PC-3 (cell line): ENCODE measurements at places on chromosomes 11 and 22. TPM values are rescaled to one million over a fixed set of nuclear protein-coding genes. Genes with fewer than 3 reads are reported as not detected.

- no peaks in the 10 kb centered on the region for H3K27me3 ChIP-seq
- no peak overlapping the region for H3K27ac ChIP-seq
Observed at GRCh38 chr11:133679896-133680295, 147.6 kb upstream of the OPCML start.

The TENM4 gene
- 19.7 and 37.1 TPM in 2 replicates for total RNA-seq

- peaks cover 5% of the 10 kb centered on the region for H3K36me3 ChIP-seq
- no peak for DNase-seq
- peak overlapping the region; percentile 99 for H3K27ac ChIP-seq
- H3K4me1 ChIP-seq, result peaks cover 20% of the 10 kb centered on the region
Observed at GRCh38 chr22:37511395-37512104, 7.7 kb downstream of the CARD10 start.

DNA sequence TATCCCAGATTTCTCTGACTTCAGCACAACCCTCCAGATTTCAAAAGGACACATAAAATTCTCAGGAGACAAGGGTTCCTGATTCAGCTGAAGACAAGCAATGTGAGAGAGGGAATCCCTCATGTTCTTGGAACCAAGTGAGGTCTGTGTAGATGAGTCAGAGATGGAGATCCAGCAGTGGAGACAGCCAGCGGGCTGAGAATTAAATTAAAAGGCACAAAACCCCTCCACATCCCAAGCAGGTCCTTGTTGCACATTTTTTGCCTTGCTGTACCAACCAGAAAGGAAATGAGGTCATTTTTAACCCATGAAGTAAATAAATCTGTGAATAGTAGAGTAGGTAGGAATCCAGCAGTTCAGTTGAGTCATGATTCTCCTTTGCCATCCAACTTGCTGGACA lies 9.7 kb downstream of the MTNR1B start:
- no peaks in the 10 kb centered on the region; the same call in 1 of the 2 replicates for H3K27me3 ChIP-seq
- no peak for DNase-seq
- no peak overlapping the region for H3K27ac ChIP-seq
- H3K4me1 ChIP-seq, result no peaks in the 10 kb centered on the region

GRCh38 chr11:129698212-129698611 lies 117.4 kb upstream of the TMEM45B start:
- H3K27ac ChIP-seq, result no peak overlapping the region
- no peak overlapping the region for H3K4me3 ChIP-seq
- H3K36me3 ChIP-seq, result no peaks in the 10 kb centered on the region
- peaks cover 7% of the 10 kb centered on the region for H3K4me1 ChIP-seq
- no peaks in the 10 kb centered on the region for H3K27me3 ChIP-seq
- no peak for DNase-seq

- no peak overlapping the region for H3K27ac ChIP-seq
- H3K27me3 ChIP-seq, result no peaks in the 10 kb centered on the region
- no peaks in the 10 kb centered on the region for H3K36me3 ChIP-seq
- no peak overlapping the region for H3K4me3 ChIP-seq
- DNase-seq, result no peak
Observed at GRCh38 chr11:72998676-72999075, 143.4 kb downstream of the FCHSD2 start.

The OVOL1 gene
- 17.1 and 18.1 TPM in 2 replicates for total RNA-seq

The POU2AF1 gene
- total RNA-seq, result not detected in 2 replicates

DNA sequence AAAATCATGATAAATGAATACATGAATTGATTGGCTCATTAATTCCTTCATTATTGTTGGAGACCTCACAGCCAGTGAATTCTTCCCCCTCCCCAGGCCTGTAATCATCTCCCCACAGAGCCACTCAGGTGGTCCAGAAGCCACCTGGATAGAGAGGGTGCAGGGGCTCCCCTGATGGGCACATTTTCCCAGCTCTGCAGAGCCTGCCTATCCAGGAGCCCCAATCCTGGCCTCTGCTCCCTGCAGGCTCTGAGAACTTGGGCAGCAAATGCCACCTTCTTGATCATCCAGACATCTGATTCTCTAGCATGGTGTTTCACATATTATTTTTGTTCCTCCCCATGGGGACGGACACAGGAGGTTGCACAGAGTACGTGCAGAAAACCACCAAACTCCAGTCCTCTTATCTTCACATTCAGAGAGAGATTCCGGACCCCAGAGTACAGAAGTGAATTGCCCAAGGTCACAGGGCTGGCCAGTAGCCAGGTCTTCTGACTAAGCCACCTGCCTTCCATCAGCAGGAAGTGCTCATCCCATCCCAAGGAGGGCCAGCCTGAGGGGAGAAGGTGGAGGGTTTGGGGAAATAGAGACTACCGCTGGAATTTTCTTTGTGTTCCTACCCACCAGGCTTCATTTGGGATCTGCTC lies 348.0 kb downstream of the BUD13 start:
- no peaks in the 10 kb centered on the region for H3K36me3 ChIP-seq
- no peak overlapping the region for H3K27ac ChIP-seq
- no peak for DNase-seq
- H3K4me1 ChIP-seq, result 0 out of 2 replicates have a peak, but pooled peaks cover 2% of the 10 kb centered on the region
- H3K27me3 ChIP-seq, result peaks cover 16% of the 10 kb centered on the region

- H3K4me1 ChIP-seq, result peaks cover 69% of the 10 kb centered on the region
- H3K36me3 ChIP-seq, result no peaks in the 10 kb centered on the region
- peak; percentile 28 for DNase-seq
- peak overlapping the region; percentile 74 for H3K4me3 ChIP-seq
- peak overlapping the region; percentile 96 for H3K27ac ChIP-seq
Observed at GRCh38 chr22:46055181-46055875, 78.4 kb upstream of the WNT7B start.

- no peaks in the 10 kb centered on the region for H3K27me3 ChIP-seq
- H3K4me1 ChIP-seq, result no peaks in the 10 kb centered on the region
- H3K4me3 ChIP-seq, result no peak overlapping the region
- no peak for DNase-seq
- no peak overlapping the region for H3K27ac ChIP-seq
Observed at GRCh38 chr22:49749885-49750510, 77.7 kb downstream of the BRD1 start.

DNA sequence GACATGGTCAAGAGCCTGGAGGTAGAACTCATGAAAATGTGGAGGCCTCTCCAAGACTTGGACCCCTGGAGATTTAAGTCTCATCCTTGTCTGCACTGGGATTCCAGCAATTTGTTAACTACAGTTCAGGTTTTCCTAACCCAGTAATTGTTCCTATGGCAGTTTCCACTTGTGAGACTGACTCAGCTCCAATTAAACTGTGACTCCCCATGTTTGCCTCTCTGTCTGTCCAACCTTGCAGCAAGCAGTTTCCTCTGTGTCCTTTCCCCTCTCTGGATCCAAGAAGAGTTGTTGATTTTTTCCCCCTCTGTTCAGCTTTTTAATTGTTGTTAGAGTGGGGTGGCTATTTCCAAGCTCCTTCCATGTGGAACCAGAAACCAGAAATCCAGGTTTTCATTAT lies 16.2 kb upstream of the ARHGAP20 start:
- no peaks in the 10 kb centered on the region for H3K36me3 ChIP-seq
- H3K27ac ChIP-seq, result no peak overlapping the region
- no peak overlapping the region for H3K4me3 ChIP-seq

GRCh38 chr22:46086577-46087335 lies 63.6 kb upstream of the PPARA start:
- DNase-seq, result no peak
- peaks cover 71% of the 10 kb centered on the region for H3K4me1 ChIP-seq
- peak overlapping the region; percentile 94 for H3K4me3 ChIP-seq
- peak overlapping the region; percentile 99 for H3K27ac ChIP-seq
- no peaks in the 10 kb centered on the region for H3K27me3 ChIP-seq

The BEST1 gene
- 0.22 TPM in 1 of 2 replicates, not detected in the other for total RNA-seq

The SPDYC gene
- not detected in 2 replicates for total RNA-seq

The CST6 gene
- total RNA-seq, result 74.5 and 84.2 TPM in 2 replicates

- H3K27ac ChIP-seq, result no peak overlapping the region
- H3K4me1 ChIP-seq, result no peaks in the 10 kb centered on the region
- no peak overlapping the region for H3K4me3 ChIP-seq
- no peak for DNase-seq
Observed at GRCh38 chr11:43547889-43548381, 132.6 kb upstream of the HSD17B12 start.

DNA sequence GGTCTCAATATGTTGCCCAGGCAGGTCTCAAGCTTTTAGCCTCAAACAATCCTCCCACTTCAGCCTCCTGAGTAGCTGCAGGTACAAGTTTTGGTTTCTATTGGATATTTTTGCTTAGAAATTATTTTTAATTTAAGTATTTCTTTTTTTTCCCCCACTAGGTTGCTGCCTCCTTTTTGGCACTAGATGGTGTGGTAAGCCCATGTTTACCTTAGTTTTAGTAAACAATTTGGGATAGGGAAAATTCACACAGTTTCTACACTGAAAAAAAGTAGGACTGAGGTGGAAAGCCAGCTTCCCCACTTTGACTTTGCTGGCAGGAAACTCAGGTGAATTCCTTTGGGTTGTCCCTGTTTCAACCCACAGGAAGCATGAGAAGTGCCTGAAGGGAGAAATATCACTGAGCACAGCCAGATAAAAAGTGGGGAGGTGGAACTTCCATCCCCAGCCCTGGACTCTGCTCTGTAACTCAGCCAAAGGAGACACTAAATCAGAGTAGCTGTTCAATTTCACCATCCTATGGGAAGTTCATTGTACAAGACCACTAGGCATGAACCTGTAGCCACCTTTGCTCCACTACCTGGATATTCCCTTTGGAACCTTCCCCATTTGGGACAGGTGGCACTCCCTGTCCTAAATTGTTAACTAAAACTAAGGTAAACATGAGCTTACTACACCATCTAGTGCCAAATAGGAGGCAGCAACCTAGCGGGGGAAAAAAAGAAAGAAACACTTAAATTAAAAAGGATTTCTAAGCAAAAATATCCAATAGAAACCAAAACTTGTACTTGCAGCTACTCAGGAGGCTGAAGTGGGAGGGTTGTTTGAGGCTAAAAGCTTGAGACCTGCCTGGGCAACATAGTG lies 154.4 kb upstream of the FAT3 start:
- H3K36me3 ChIP-seq, result no peaks in the 10 kb centered on the region
- DNase-seq, result peak; percentile 42
- H3K4me3 ChIP-seq, result no peak overlapping the region
- H3K27me3 ChIP-seq, result no peaks in the 10 kb centered on the region

DNA sequence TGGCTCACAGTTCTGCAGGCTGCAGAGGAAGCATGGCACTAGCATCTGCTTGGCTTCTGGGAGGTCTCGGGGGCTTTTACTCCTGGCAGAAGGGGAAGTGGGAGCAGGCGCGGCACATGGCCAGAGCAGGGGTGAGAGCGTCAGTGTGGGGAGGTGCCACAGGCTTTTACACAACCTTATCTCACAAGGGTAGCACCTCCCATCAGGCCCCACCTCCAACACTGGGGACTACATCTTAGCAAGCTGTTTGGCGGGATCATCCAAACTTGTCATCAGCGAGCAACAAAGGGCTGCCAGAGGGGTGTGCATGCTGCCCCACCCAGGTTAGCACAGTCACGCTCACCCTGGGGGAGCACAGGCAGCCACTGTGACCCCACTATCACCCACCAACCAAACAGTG lies 18.9 kb upstream of the YPEL1 start:
- no peak for DNase-seq
- H3K4me3 ChIP-seq, result no peak overlapping the region
- peaks cover 14% of the 10 kb centered on the region for H3K4me1 ChIP-seq
- H3K36me3 ChIP-seq, result no peaks in the 10 kb centered on the region
- H3K27me3 ChIP-seq, result no peaks in the 10 kb centered on the region

DNA sequence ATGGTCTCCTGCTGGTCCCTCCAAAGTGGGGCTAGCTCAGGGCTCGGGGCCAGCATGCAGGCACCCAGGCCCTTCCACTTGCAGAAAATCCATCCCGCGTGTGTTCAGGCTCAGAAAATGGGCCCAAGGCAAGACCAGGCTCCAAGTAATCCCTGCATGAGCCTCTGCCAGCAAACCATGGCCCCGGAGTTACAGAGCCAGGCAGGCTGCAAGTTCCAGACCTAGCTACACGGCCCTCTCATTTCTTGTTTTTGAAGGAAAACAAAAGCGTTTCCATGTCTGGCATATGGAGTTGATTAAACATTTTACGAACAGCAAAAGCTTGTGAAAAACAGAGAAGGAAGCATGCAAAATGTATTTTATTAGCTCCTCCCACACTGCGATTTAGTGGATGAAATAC lies 29.7 kb downstream of the KIAA0930 start:
- no peak for DNase-seq
- H3K27me3 ChIP-seq, result no peaks in the 10 kb centered on the region
- no peaks in the 10 kb centered on the region for H3K36me3 ChIP-seq
- H3K4me1 ChIP-seq, result peaks cover 19% of the 10 kb centered on the region

DNA sequence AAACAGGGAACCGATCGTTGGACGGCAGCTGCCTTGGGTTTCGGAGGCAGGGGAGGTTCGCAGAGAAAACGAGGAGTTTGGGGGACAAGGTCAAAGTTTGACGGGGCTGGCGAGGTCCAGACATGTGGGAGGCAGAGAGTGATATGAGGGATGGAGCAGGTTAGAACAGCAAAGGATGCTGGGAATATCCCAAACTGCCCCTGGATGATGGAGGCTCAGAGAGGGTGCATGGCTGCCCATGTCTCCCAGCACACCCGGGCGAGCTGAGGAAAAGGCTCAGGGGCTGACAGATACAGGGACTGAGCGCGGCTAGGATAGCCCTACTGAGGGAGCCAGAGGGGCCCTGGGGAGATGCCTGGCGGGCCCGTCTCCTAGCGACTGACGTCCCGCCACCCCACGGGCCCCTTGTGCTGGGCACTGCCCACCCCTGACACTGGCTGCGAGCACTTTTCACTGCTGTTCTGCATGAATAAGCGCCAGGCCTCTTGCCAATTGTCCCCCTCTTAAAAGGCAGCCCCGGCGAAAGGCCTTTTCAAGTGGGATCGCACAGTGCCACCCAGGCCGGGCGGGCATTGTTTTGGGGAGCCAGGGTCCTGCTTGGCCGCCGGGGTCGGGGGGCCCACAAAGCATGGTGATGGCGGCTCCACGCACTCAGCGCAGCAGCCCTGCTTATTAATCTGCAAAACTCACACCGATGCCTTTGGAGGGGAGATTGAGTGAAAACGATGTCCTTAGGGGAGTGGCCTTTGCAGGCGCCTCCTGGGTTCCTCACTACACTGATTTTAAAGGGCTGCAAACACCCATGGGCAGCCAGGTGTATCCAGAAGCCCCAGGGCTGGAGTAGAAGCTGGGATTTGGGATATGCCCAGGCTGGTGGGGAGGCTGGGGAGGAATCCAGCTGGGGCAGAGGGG lies 90.0 kb upstream of the LINC01488 start:
- no peak for DNase-seq
- H3K36me3 ChIP-seq, result no peaks in the 10 kb centered on the region
- H3K4me3 ChIP-seq, result no peak overlapping the region
- H3K27me3 ChIP-seq, result no peaks in the 10 kb centered on the region

- DNase-seq, result peak; percentile 40
- H3K27me3 ChIP-seq, result no peaks in the 10 kb centered on the region
- no peak overlapping the region for H3K27ac ChIP-seq
- no peak overlapping the region for H3K4me3 ChIP-seq
- H3K36me3 ChIP-seq, result no peaks in the 10 kb centered on the region
Observed at GRCh38 chr11:29161191-29161590, 855.6 kb downstream of the KCNA4 start.

The TPCN2 gene
- total RNA-seq, result 13.0 and 14.5 TPM in 2 replicates

The CNTF gene
- 1.6 and 2.8 TPM in 2 replicates for total RNA-seq

The CRYBB2 gene
- not detected in 2 replicates for total RNA-seq

The KCNJ1 gene
- not detected in 2 replicates for total RNA-seq

DNA sequence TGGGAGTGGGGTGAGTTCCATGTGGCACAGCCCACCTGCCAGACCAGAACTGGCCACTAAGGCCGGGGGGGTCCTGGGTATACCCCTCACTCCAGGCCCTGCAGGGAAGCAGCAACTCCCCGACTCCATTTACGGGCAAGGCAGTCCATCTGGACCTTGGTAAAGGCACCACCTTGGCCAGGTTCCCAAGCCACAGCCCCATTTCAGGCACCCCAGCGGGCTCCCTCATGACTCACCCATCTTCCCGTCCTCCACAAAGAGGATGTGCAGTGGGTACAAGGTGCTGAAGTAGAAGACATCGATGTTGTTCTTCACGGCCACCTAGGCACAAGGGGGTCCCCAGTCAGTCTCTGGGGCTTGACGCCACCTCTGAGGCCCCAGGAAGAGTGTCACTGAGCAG lies 15.7 kb upstream of the RASL10A start:
- no peak overlapping the region for H3K27ac ChIP-seq
- H3K36me3 ChIP-seq, result peaks cover 5% of the 10 kb centered on the region; the same call in 1 of the 2 replicates
- no peak overlapping the region for H3K4me3 ChIP-seq
